ENCODE measurements at places on chromosomes 2 and 18. TPM values are rescaled to one million over a fixed set of nuclear protein-coding genes. Genes with fewer than 3 reads are reported as not detected.

Gene CBLN2
- 11.4 TPM for polyA plus RNA-seq

- DNase-seq, result no peak
Measured at GRCh38 chr2:232611559-232612218, 21.7 kb upstream of the EFHD1 start.

DNA sequence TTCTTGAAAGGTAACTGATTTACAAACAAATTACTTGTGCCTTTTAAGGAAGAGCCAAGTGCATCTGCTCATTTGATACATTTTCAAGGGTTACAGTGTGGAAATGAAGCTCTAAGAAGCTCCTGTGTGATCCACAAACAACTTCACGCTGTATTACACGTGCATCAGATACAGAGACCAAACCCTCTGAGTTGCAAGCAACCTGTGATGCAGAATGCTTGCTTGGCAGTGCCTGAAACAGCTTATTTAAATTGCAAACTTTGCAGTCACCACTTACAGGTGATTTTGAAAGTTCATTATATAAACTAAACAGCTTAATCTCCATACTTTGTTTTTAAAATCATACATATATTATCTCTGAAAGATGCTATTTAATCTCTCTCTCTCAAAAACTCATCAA, 50.1 kb downstream of the ZEB2 start:
- no peak for DNase-seq

Gene MAP3K19
- 0.83 TPM for polyA plus RNA-seq

DNA sequence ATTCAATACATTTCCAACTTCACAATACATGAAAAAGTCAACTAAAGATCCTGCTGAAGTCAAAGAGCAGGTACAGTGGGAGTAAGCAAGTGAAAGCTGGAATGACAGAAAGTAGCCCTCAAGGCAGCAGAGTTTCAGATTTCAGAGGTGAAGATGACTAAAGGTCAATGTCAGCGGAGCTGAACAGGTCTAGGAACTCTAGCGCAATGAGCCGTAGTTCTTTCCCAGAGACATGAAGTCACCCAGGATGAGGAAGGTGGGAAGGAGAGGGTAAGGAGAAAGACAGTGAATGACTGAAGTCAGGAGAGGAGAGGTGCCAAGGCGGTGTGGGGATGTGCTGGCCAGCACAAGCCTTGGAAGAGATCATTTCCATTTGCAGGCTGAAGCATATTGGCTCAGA, 28.1 kb downstream of the PTPN2 start:
- DNase-seq, result no peak

- DNase-seq, result no peak
Measured at GRCh38 chr2:85712849-85713612, 18.9 kb downstream of the GNLY start.

DNA sequence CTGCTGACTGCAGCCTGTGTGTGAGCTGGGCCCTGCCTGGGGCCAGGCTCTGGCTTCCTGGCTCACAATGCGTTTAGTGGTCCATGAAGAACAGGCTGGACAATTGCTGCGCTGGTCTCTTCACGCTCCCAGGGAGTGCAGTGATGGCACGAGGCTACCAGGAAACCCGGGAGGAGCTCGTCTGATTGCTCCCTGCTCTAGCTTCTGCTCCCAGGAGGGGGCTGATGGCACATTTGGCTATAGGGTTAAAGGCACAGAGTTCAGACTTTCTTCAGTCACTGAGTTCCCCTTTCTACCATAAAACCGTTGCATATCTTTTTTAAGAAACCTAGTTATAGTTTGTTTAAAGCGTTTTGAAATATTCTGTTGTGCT, 60.1 kb downstream of the KCNF1 start:
- no peak for DNase-seq

Gene GRP
- polyA plus RNA-seq, result 0.45 TPM

- DNase-seq, result no peak
Measured at GRCh38 chr2:28253543-28253942, 139.1 kb upstream of the FOSL2 start.

DNA sequence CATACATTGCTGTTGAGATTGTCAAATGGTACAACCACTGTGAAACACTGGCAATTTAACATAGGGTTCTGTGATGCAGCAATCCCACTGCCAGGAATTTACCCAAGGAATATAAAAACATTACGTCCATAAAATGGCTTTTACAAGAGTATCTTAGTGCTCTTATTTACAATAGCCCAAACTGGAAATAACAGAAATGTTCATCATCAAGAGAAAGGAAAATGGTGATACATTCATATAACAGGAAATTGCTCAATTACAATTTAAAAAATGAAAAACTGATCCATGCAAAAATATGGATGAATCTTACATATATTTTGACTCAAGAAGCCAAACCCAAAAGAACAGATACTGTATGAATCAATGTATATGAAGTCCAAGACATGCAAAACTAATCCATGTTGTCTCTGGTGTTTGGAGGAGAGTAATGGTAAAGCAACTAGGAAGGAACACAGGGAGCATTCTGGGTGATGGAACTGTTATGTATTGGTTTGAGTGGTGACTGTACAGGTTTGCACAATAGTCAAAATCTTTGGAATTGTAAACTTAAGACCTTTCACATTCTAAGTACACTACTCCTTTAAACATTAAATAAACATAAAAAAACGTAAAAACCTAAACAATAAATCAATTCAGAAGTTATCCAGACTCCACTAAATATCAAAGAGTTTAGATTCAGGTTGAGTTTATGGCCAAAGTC, 104.8 kb upstream of the WDR75 start:
- DNase-seq, result no peak

DNA sequence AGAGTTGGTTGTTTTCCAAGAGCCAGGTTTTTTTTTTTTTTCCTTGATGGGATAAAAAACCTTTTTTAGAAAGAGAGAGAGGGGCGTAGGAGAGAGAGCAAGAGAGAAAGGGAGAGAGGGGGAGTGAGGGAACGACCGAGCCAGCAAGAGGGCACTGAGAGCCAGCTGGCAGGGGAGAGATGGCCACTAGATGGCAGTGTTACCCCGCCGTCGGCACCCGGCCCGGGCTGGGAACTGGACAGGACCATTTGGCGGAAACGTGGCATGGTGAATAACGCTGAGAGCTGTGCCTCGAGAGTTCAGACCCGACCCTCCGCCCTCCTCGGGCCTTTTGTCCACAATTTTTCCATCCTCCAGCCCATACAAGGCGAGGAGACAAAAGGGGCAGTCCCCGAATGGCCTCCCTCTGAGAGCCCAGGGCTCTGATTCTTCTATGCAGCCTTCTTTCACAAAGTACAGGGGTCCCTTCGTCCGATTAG, 286.7 kb upstream of the VRK2 start:
- peak; percentile 79 for DNase-seq

GRCh38 chr2:132366421-132367180, 50.0 kb upstream of the GPR39 start:
- no peak for DNase-seq

Measured in right renal pelvis (tissue), 4 donors.